Chondrocyte (in vitro differentiated cells): ENCODE measurements at places on chromosomes 7 and 10. TPM values are rescaled to one million over a fixed set of nuclear protein-coding genes. Genes with fewer than 3 reads are reported as not detected.

GRCh38 chr10:34163075-34163905 lies 651.8 kb downstream of the PARD3 start:
- H3K4me3 ChIP-seq: no peak overlapping the region
- peak overlapping the region; percentile 11 for H3K27ac ChIP-seq
- DNase-seq: no peak
- H3K36me3 ChIP-seq: no peaks in the 10 kb centered on the region
- no peaks in the 10 kb centered on the region for H3K27me3 ChIP-seq
- H3K4me1 ChIP-seq: peaks cover 3% of the 10 kb centered on the region

- H3K36me3 ChIP-seq: no peaks in the 10 kb centered on the region
- no peak overlapping the region for H3K27ac ChIP-seq
- no peak for DNase-seq
- H3K4me1 ChIP-seq: no peaks in the 10 kb centered on the region
- no peaks in the 10 kb centered on the region for H3K27me3 ChIP-seq
- H3K4me3 ChIP-seq: no peak overlapping the region
Observed at GRCh38 chr10:30073045-30073766, 13.8 kb upstream of the JCAD start.

FBXL13 gene
- 0.45 to 0.97 TPM (median 0.48 TPM) in 3 replicates for total RNA-seq

- H3K27me3 ChIP-seq: no peaks in the 10 kb centered on the region
- peaks cover 2% of the 10 kb centered on the region for H3K36me3 ChIP-seq
- peak overlapping the region; percentile 97 for H3K27ac ChIP-seq
- peaks cover 43% of the 10 kb centered on the region for H3K4me1 ChIP-seq
- peak overlapping the region; percentile 98 for H3K4me3 ChIP-seq
- DNase-seq: no peak
Observed at GRCh38 chr10:31317652-31318381, 1.2 kb upstream of the ZEB1 start.

GRCh38 chr7:93757426-93757825 lies 133.1 kb downstream of the TFPI2 start:
- no peaks in the 10 kb centered on the region for H3K27me3 ChIP-seq
- no peaks in the 10 kb centered on the region for H3K36me3 ChIP-seq
- DNase-seq: no peak
- peaks cover 9% of the 10 kb centered on the region for H3K4me1 ChIP-seq
- H3K4me3 ChIP-seq: no peak overlapping the region

DNA sequence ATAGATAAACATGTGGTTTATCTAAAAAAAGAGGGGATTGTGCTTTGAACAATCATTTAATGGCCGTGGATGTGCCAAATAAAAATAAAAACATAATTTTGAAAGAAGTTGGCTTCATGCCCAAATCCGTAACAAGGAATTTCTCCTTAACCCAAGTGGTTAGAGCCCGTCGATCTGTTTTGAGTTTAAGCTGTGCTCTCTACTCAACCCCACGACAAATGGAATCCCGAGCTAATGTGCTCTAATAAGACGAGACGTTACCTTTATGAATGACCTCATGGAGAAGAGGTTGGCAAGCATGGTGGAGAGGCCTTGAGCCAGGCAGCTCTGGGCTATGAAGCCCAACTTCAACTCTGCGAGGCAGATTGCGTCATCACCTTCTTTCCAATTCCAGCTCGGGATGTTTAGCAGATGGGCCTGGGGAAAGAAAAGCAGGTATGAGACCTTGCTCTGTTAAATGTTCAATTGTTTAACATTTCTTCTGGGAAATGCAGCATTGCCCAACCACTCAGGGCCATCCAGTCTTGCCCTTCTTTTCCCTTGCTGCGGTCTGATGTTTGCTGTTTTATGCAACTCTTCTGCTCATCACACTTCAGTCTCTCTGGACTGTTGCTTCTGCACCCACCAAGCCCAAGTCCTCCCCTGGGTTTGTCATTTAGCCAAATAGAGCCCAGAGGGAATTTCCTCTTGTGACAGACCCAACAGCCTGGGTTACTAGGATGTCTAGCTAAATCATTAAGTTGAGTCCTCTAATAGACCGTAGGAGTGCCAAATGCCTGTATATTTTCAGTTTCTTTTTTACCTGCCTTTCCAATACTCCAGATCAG lies 564.6 kb downstream of the KCNMA1 start:
- H3K27ac ChIP-seq: no peak overlapping the region
- H3K36me3 ChIP-seq: peaks cover 31% of the 10 kb centered on the region
- H3K4me3 ChIP-seq: no peak overlapping the region
